ENCODE measurements at places on chromosomes 12 and 14.

DNA sequence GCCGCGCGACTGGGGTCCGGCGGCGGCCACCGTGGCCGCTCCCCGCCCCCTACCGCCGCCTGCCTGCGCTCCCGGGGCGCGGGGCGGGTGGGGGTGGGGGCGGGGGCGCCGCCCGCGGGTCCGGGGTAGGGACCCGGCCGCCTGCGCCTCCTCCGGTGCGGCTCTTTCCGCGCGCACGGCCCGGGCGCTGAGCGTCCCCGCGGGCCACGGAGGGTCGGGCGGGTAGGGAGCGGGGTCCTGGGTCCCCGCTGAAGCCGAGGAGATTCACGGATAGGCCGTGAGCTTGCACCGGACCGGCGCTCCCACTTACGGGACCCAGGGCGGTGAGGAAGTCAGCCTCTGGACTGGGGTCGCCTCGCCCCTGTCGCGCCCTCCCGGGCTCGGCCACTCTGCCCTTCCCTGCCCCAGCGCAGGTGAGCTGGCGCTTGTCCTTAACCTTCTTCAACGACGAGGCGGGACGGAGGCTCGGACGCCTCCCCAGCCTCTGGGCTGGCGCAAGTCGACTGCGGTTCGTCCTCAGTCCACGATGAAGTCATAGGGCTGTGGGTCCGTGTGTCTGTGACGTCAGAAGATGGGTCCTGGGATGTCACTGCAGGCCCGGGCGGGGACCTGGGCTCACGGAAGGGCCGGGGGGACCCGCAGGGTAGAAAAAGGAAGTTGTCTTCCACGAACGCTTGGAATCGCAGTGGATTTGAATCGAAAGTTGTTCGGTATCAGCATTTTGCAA, 514 bp downstream of the FBXO34 start:
- peak; percentile 33 for DNase-seq

DNA sequence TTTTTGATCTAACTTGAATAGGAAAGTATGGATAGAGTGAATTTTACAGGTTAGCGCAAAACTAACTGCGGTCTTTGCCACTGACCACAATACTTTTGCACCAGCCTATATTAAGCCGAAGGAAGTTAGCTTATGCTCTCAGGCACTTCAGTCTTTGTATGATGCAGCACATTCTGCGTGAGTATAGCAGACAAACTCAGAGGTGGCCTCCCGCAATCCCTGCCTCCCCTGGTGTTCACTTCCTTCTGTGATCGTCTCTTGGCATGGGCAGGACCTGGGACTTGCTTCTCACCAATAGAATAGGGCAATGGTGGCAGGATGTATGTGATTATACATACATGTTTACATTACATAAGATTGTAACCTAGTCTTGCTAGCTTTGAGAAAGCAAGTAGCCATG, 10.3 kb upstream of the SLC6A13 start:
- no peak for DNase-seq

DNA sequence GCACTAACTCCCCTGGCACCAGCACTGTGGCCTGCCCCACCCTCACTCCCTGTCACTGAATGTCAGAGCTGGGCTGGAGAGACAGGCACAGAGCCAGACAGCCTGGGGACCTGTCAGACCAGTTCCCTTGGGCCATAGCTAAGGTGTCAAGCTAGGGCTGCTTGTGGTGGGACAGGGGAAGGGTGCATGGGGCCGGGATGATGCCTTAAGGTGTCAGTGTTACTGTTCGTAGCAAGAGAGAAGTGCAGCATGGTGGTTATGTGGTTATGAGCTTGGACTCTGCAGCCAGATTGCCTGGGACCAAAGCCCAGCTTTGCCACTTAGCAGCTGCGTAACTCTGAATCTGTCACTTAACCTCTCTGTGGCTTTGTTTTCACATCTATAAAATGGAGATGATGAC, 3.8 kb downstream of the RAPGEF3 start:
- no peak for DNase-seq

- DNase-seq = no peak
Measured at GRCh38 chr12:76764856-76765255, 941 bp downstream of the ZDHHC17 start.

GRCh38 chr12:57934819-57935218, 6.5 kb upstream of the ATP23 start:
- no peak for DNase-seq

DNA sequence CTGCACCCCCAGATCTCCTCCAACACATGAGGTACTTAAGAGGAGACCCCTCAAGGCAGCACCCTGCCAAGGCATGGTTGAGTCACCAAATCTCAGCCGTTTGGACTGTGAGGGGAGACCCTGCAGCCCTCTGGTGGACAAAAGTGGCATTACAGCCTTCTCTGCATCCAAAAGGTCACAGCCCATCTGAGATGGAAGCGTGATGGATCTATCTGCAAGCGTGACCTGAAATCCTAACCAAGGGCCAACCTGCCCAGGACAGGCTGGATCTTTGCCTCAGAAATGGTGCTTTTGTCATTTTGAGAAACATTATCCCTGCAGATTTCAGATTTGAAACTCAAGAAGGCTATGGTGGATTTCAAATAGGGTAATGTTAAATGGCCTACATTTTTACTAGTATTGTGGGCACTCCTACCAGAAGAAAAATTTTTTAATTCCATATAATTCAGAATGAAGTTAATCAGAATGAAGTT, 23.7 kb upstream of the DHRS4 start:
- DNase-seq = peak; percentile 73

Measured in stimulated activated CD8-positive, alpha-beta memory T cell treated with anti-CD3 and anti-CD28 coated beads, Interleukin-2, amount 100 ng/mL, for 48 hours (primary cell).